Fibroblast of skin of back (primary cell): ENCODE measurements at places on chromosomes 3 and 15.

- DNase-seq, result no peak
Observed at GRCh38 chr3:69530554-69530953, 144.7 kb upstream of the FRMD4B start.

GRCh38 chr15:75058127-75058905, 34.9 kb downstream of the PPCDC start:
- peak; percentile 13 for DNase-seq

DNA sequence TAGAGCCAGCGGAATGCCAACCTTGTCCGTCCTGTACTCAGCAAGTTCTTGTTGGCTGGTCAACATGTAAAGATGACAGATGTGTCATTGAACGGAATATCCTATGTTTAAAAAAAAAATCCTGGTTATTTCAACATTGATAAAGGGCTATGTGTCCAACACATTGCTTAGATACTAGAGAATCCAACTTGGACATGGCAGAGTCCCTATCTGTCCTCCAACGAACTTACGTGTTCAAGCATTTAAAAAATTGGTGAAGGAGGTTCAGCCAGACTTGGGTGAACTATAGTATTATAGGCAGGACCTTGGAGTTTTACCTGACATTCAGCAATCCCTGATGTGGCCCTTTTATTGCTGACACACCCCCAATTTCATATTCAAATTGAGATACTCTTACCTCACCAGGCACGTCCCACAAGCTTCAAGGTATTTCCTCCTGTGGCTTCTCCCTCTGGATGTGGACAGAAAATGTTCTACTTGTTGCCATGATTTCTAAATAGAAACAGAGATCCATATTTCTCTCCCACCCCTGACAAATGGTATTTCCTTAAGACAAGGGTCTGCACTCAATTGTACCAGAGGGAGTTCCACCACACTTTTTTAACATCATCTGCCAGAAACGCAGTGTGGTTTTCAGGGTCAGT, 207.7 kb upstream of the TPM1 start:
- no peak for DNase-seq

- peak; percentile 94 for DNase-seq
Observed at GRCh38 chr3:38992117-38992760, 59.5 kb downstream of the SCN11A start.

GRCh38 chr15:35000511-35000910, 12.4 kb upstream of the ZNF770 start:
- peak; percentile 50 for DNase-seq

- no peak for DNase-seq
Observed at GRCh38 chr15:86229936-86230335, 150.3 kb downstream of the AGBL1 start.

- peak; percentile 98 for DNase-seq
Observed at GRCh38 chr3:40044487-40044886, 235.1 kb downstream of the MYRIP start.

GRCh38 chr15:68315035-68315434, 37.5 kb downstream of the FEM1B start:
- DNase-seq, result no peak

GRCh38 chr3:31482493-31483200, 50.1 kb upstream of the STT3B start:
- DNase-seq, result no peak

DNA sequence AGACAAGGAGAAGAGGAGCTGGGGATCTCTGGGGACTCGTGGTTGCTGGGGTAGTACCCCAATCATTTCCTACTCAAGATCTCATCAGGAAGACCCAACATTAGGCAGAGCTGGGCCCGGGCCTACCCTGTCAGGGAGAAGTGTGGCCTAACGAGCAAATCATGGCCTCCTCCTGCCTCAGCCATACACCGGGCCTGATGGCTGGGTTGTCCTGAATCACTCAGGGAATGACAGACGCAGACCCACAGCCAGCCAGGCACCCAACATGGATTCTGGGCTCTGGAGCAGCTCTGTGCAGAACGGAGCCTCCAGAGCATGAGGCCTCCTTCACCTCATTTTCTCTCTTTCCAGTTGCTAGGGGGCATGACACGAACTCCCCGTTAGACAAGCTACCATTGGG, 19.7 kb downstream of the ITGA11 start:
- DNase-seq, result no peak

GRCh38 chr15:72237029-72237852, 6.3 kb upstream of the PKM start:
- DNase-seq, result peak; percentile 99

GRCh38 chr3:138049157-138049919, 39.4 kb downstream of the CLDN18 start:
- DNase-seq, result peak; percentile 61

DNA sequence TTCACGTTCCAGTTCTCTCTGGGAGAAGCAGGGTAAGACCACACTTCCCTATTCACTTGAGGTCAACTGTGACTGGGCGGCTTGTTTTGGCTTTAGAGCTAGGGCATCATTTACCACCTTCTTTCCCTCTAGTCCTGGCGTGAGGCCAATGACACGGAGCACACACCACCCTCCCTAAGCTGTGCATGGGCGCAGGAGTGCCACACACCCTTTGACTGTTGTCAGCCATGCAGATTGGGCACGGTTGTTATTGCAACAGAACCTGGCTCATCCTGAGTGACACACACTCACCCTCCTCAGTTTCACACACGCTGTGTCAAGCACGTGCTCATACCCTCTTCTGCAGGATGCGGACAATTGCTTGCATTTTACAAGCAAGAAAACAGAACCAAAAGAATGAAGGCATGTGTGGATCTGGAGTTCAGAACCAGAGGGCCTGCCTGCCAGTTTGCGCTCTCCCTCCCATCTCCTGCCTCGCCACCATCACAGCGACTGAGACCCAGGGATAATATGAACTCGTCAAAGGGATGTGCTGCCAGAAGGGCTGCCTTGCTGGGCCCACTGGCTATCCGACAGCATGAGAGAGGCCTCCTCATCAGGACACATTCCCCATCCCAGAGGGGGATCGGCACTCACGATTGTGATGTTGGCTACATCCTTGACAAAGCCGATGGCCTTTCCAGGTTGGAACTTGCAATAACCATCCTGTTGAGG, 17.6 kb downstream of the CTSH start:
- no peak for DNase-seq

GRCh38 chr15:91132079-91132478, 32.0 kb downstream of the SV2B start:
- no peak for DNase-seq

GRCh38 chr3:169138849-169139420, 524.6 kb downstream of the MECOM start:
- no peak for DNase-seq

- no peak for DNase-seq
Observed at GRCh38 chr15:98442901-98443300, 205.4 kb upstream of the IGF1R start.

DNA sequence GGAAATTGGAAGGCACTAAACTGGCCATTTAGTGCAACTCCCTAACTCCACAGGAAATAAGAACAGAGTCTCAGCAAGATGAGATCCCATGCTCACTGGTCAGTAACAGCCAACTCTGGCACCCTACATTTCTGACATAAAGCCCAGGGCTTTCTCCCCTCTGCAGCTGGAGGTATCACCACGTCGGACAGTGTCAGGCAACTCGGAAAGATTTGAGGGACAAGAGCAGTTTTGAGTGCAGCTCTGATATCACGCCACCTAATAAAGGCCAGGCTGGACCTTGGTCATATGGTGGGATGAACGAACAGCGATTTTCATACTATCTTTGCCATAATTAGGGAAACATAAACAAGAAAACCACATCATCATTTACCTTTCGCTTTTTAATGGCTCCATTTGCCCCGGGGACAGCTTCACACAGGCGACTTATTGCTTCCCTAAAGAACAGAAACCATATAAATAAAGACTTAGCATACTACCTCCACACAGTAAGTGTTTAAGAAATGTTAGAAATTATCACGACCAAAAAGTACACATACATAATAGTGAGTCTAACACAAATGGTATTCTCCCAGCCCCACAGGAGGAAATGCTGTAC, 12.5 kb downstream of the EID1 start:
- peak; percentile 41 for DNase-seq

DNA sequence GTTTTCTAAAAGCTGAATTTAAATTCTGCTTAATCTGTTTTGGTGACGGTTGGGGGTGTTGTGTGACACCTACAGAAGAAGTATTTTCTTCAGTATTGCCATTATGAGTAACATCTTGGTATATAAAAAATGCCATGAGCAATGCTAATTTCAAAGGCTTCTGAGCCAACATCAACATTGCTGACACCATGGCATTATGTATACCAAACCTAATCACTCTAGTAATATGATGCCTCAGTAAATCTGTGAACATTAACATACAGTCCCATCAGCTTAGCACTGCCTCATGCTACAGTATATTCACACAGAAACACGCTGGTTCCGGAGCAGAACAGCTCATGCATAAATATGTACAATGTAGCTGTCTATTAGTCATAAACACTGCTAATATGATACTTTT, 75.8 kb downstream of the ZPLD1 start:
- DNase-seq, result no peak

DNA sequence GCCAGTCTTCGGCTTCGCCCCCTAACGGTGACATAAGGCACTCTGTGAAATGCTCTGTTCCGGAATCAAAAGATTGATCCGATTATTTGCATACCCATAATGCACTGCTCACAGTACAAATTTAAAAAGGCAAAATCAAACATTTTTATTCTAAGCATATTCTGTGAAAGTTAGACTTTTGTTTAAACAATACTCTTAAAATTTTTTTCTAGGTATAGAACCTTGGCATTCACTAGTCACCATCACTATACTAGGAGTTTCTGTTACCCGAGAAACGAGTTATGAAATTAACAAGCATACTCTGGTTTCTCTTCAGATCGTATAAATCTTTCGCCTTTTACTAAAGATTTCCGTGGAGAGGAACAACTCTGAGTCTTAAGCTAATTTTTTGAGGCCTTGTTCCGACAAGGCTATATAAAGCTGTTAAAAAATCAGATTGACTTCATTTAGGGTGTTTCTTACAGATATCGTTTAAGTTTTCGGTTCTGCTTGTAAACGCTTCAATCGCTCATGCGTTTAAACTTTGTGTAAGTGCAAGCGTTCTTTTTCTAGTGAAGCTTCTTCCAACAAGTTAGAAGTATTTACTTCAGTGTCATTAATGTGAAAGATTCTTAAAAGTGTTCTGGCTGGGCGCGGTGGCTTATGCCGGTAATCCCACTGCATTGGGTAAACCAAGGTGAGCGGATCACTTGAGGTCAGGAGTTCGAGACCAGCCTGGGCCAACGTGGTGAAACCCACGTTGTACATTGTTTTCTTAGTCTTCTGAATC, at the start of gene RNU5B-1:
RNU5B-1 (plus strand) TSS at position 297 of the 769 bp plus-strand sequence.
- DNase-seq, result peak; percentile 97

GRCh38 chr3:72344236-72344635, 504.0 kb downstream of the SHQ1 start:
- no peak for DNase-seq

DNA sequence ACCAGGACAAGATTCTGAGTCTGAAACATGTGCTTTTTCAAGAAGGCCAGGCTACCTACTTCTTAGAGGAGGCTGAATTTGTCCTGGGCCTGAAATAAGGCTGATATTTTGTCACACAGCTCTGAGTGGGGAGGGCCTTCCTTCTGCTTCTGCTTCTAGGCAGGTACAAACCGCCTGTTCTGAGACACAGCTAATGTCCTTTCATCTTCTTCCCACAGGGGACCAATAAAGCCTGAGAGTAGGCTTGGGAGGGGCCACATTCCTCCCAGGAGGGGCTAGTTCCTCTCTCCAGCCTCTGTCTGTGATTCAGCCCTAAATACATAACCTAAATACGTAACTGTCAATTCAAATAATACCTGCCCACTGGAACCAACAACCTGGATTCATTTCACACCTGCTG, 34.8 kb downstream of the CRYGS start:
- DNase-seq, result no peak

GRCh38 chr15:62428851-62429598, 263.9 kb upstream of the C2CD4B start:
- no peak for DNase-seq

DNA sequence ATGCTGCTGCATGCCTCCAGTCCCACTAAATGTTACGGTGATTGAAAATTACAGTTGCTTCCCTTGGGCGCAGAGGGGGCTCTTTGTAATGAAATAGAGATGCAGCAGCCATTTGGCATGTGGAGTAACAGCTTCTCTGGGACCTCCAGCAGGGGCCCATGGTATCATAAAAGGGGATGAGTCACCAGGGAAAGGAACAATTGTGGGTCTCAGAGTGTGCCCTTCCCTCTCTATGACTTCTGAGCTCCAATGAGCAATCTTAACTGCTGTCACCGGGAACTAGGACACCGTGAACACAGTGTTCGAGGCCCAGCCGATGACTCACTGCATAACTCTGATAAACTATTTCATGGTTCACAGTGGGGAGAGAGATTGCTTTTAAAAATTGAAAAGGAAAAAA, 164.8 kb upstream of the NUDT16 start:
- DNase-seq, result peak; percentile 94

- peak; percentile 31 for DNase-seq
Observed at GRCh38 chr3:12840591-12841148, 695 bp downstream of the RPL32 start.

- DNase-seq, result no peak
Observed at GRCh38 chr15:38085114-38085513, 150.7 kb downstream of the TMCO5A start.

- DNase-seq, result peak; percentile 91
Observed at GRCh38 chr3:105957722-105958121, 88.9 kb upstream of the CBLB start.

DNA sequence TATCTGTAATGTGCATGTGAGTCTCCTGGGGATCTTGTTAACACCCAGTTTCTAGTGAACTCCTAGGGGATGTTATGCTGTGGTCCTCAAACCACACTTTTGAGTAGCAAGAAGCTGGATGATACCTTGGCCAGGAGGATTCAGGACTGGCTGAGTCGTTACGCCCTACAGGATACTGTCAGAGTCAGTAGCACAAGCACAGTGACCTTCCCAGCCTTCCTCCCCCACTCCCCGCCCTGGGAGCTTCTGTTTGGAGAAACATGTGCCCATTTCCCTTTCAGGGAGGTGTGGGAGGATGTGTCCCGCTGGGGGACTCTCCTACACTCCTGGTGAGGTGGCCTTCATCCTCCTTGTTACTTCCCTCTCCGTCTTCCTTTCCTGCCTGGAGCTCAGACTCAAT, 76.4 kb upstream of the TRPM1 start:
- DNase-seq, result no peak

GRCh38 chr3:85603378-85603777, 644.6 kb downstream of the CADM2 start:
- no peak for DNase-seq

GRCh38 chr3:104750581-104750980, 616.1 kb upstream of the ALCAM start:
- DNase-seq, result peak; percentile 23
